ENCODE measurements at places on chromosomes 3 and 15.
A peak's percentile ranks its signal among the peaks of the same experiment; 100 is the strongest.

GRCh38 chr3:123282461-123282860 lies 80.7 kb downstream of the SEC22A start:
- DNase-seq = no peak

DNA sequence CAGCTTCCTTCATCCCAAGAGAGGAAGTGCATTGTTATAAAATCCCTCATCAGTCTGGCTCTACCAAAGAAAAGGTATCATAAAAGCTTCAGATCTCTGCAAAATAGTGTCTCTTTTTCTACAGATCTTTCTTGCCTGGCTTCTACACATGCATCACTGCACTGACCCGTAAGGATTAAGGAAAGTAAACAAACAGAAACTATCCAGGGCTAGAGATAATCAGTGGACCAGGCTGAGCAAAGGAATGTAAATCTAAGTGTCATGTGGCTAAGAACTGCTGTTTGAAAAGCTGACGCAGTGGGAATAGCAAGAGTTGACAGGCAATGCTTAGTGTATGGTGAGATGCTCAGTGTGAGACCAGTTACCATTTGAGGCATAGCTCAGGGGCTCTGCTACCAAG lies 339.7 kb downstream of the IL5RA start:
- no peak for DNase-seq

DNA sequence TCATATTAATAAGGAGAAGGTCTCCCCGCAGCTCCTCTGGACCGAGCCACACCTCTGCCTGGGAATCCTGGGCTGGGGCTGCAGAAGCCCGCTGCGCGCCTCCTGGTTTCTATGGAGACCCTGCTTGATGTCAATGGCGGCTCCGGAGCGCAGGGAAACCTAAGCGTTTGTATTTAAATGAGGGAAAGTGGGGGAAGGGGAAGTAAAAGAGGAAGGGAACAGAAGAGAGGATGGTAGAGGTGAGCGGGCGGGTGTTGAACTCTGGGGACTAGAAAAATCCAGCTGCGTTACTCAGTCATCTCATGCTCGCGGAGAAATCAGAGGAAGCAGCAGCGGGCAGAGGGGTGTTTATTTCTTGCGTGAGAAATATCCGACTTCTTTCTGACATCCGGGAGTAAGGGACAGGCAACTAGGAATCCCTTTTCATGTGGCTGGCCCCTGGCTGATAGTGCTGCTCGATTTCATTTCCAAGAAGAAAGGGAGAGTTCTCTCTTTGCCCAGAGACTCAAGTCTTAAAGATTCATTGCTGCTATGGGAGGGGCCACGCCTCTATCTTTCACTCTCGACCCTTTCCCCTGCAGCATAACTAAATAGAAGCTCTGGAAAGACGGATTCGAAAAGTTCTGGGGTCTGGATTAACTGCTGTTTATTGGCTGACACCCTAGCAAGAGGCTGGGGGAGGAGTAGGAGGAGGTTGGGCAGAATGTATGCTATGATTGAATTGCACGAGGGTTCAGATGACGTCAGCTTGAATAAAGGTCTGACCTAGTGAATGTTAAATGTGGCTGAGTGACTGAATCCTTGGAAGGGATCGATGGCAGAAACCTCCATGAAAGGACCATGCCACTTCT lies 110.5 kb upstream of the GAP43 start:
- peak; percentile 56 for DNase-seq

GRCh38 chr3:172148702-172149565 lies 109.6 kb downstream of the FNDC3B start:
- DNase-seq = no peak

DNA sequence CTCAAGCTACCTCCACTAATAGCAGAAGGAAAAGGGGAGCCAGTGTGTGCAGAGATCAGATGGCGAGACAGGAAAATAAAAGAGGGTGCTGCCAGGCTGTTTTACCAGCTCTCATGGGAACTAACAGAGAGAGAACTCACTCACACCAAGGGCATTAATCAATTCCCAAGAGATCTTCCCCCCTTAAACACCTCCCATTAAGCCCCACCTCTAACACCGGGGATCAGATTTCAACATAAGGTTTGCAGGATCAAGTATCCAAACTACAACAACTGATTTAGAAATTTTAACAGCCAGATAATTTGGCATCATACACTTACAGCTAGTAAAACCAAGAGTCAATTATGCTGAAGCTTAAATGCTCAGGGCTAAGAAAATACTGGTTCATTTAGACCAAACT lies 18.9 kb downstream of the CD200 start:
- no peak for DNase-seq

GRCh38 chr3:3366386-3366785 lies 186.9 kb upstream of the CRBN start:
- DNase-seq = no peak

- DNase-seq = no peak
Measured at GRCh38 chr3:135788146-135788545, 177.4 kb upstream of the PPP2R3A start.

- DNase-seq = no peak
Measured at GRCh38 chr3:143306407-143306806, 186.8 kb downstream of the CHST2 start.

- no peak for DNase-seq
Measured at GRCh38 chr15:96544162-96544756, 213.8 kb downstream of the NR2F2 start.

DNA sequence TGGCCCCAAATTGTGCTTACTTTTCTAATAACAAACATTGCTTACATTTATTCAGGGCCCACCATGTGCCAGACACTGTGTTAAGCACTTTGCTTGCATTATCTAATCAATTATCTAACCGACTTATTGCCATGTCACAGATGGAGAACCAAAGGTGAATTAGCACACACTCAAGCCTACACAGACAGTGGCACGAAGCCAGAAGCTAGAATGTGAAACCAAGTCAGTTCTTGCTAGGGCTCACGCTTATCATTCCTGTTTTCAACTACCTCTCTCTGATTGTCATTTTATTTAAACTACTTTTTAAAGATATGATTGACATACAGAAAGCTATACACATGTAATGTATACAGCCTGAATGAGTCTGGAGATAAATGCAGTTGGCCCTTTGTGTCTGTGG lies 215.7 kb upstream of the CFAP20DC start:
- no peak for DNase-seq

GRCh38 chr3:17491601-17492000 lies 250.8 kb downstream of the TBC1D5 start:
- peak; percentile 81 for DNase-seq

GRCh38 chr15:69393831-69394491 lies 20.2 kb upstream of the KIF23 start:
- DNase-seq = no peak

DNA sequence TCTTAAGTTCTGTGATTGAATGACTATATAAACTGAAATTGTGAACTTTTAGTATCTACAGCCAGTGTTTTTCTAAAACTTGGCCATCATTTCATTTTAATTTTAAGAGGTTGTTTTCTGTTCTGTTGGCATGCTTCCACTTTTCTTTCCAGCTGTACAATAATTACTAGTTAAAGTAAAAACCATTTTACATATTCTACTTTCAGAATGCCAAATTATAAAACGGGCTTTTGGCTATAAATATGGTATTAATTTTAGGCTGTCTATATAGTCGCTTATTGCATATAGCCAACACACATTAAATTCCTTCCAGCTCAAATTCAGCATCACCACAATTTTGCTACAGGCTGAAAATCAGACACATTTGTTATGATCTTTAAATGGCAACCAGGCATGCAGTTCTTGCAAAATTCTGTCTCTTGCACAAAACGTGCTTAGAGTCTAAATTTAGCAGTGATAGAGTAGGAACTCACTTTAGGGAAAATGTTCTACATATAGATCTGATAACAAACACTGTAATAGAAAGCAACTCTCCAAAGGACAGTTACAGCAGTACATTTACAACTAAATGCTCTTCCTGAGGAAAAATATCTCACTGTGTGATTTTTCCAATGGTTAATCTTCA lies 81.1 kb downstream of the BTD start:
- DNase-seq = no peak

- no peak for DNase-seq
Measured at GRCh38 chr15:27458345-27459084, 487.5 kb downstream of the GABRG3 start.

GRCh38 chr3:129936757-129937156 lies 37.8 kb upstream of the TRH start:
- DNase-seq = peak; percentile 90

DNA sequence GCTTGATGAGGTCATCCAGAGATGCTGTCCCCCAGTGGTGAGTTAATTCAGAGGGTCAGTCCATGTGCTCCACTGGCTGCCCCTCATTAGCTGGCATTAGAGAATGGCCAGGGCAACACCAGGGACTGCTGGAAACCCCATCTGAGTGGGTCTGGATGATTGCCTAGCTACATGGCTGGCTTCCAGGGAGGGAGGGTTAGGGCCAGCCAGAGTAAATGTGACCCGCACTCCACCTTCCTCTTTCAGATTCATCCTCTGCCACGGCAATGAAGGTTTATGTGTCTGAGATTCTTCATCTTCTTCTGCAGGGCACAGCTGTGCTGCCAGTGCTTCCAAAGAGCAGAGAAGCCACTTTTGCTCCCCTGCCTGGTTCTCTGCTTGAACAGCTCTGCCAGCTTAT lies 391.9 kb downstream of the OCA2 start:
- DNase-seq = no peak

- DNase-seq = peak; percentile 62
Measured at GRCh38 chr3:154243353-154243752, 80.9 kb downstream of the DHX36 start.

- no peak for DNase-seq
Measured at GRCh38 chr15:48479751-48480150, 148.5 kb downstream of the DUT start.

GRCh38 chr15:93072411-93073394 lies 16.3 kb downstream of the RGMA start:
- peak; percentile 37 for DNase-seq

GRCh38 chr15:85766001-85766831 lies 28.5 kb downstream of the KLHL25 start:
- no peak for DNase-seq

GRCh38 chr3:70506775-70507174 lies 194.3 kb upstream of the MDFIC2 start:
- no peak for DNase-seq

GRCh38 chr3:48187579-48188265 lies 495 bp downstream of the CDC25A start:
- no peak for DNase-seq

DNA sequence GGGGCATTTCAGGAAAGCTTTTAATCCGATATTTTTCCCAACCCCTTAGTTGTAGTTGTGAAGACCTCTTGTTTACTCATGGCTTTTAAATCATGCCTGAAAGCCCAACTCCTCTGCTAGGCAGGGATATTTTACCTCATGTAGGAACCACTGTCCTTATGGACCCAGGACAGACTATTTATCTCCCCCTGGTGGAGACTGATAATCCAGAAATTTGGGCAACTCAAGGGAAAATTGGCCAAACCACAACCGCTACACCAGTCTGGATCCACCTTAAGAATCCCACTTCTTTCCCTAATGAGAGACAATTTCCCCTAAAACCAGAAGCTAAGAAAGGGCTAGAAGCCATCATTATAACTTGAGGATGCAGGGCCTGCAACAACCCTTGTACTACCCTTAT lies 248.1 kb upstream of the STAC start:
- DNase-seq = no peak

GRCh38 chr15:55652909-55653495 lies 64.9 kb upstream of the PYGO1 start:
- no peak for DNase-seq

DNA sequence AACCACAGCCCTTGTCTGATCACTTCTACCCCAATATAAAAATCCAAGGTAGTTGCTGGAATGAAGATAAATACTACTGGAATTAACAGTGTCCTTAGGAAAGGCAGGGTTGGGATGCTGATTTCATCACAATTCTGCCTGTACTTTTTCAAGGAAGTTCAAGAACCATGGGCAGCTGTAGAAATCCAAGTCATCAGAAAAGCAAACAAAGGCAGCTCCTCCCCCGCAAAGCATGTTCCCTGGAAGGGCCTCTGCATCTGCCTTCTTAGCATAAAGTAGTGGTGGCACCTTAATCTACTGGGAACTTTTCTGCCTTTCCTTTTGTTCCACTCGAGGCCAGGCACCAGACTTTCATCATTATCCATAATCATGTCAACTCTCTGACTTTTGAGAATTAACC lies 54.4 kb downstream of the ERC2 start:
- DNase-seq = no peak

- DNase-seq = no peak
Measured at GRCh38 chr3:127831723-127832172, 9.4 kb upstream of the MGLL start.

GRCh38 chr3:160697637-160698380 lies 20.8 kb downstream of the ARL14 start:
- peak; percentile 82 for DNase-seq

DNA sequence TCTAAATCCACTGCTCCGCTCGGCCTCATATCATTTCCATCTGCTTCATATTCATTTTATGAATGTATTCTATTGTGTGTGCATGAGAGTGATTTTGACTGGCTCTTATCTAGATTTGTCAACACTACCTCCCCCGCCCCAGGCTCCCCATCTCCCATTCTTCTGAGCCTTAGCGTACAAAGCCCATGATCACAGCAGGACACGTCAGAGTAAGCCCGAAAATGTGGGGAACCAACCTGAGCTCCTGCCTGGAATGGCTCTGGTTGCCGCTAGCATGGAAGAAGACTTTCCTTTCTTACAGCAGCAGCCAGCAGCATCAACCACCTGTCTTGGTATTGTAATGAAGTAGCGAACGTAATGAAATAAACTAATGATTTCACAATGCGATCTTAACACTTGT lies 61.4 kb downstream of the GABRB3 start:
- DNase-seq = no peak

GRCh38 chr3:186303965-186304364 lies 58.1 kb downstream of the DGKG start:
- no peak for DNase-seq

DNA sequence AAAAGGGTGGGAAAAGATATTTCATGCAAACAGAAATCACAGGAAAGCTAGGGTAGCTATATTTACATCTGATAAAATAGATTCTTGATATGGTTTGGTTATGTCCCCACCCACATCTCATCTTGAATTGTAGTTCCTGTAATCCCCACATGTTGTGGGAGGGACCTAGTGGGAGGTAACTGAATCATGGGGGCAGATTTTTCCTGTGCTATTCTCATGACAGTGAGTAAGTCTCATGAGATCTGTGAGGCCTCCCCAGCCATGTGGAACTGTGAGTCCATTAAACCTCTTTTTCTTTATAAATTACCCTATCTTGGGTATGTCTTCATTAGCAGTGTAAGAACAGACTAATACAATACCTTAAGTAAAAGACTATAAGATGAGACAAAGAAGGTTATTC lies 558.1 kb downstream of the RSL24D1 start:
- no peak for DNase-seq

DNA sequence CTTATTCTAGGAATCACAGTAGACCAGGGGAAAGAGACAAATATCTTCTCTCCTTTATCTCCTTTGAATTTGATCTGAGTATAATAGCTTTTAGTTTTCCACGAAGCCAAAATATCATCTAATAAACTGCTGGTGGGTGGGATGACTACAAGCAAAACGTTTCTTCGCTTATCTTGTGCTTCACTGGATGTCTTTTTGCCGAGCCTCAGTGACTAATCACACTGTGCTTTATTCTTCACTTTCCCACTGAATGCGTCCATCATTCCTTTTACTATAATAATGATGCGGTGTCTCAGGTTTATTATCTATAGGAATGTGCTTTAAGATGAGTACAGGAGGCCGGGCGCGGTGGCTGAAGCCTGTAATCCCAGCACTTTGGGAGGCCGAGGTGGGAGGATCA lies 32.5 kb downstream of the CEP152 start:
- peak; percentile 25 for DNase-seq
